Urothelium cell line (cell line): ENCODE measurements at places on chromosomes 3 and 15.

DNA sequence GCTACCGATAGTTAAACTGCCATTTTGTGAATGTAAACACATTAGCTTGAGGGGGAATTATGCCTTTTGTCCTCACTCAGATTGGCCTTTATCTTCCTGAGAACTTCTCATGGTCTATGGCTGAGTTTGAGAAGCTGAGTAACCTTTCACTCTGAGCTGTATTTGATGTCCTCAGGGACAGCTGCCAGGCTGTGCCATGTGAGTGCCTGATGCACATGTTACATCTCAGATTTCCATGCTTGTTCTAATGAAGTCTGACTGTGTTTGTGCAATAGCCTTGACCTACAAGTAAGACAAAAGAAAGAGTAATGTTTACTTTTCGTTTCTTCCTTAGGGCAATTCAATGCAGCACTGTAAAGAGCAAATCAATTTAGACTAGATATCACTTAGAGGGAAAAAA is 44.1 kb upstream of the ARL6 start:
- DNase-seq: no peak

DNA sequence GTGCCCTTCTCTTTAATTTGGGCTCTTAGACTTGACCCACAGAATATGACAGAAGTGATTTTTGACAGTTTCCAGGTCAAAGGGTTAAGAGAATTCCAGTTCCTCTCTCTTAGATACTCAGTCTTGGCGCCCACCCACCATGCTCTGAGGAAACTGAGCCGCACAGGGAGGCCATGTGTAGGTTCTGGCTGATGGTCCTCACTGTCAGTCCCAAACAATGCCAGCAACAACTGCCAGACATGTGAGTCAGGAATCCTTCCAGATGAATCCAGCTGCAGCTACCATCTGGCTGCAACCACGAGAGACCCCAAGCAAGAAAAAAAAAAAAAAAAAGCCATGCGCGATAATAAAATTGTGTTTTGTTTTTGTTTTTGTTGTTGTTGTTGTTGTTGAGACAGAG is 326.6 kb downstream of the MAGI1 start:
- DNase-seq: no peak

GRCh38 chr3:129112308-129113052 is 9.1 kb downstream of the RAB43 start:
- DNase-seq: no peak

GRCh38 chr3:30764281-30764680 is 130.2 kb downstream of the GADL1 start:
- no peak for DNase-seq

DNA sequence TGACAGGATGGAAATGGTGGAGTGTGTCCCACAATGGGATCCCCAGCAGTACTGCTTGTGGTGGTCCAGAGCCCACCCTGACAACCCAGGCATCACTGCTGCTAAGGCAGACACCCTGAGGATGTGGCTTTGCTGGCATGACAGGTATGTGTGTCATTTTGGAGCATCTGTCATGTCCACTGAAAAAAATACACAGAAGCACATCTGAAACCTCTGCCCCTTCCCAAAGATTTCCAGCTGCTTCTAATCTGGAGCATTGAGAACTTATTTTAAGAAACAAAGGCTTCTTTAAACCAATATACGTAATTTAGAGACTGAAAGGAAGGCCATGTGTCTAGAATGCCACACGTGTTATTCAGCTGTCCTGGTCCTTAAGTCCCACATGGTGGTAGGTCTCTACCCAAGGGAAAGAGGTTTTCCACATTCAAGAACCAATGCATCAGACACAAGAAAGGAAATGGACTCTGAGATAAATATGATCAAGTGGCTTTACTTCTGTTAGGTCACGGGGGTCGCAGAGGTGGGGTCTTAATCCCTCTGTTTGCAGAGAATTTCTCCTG is 88.3 kb downstream of the PDZRN3 start:
- DNase-seq: no peak

DNA sequence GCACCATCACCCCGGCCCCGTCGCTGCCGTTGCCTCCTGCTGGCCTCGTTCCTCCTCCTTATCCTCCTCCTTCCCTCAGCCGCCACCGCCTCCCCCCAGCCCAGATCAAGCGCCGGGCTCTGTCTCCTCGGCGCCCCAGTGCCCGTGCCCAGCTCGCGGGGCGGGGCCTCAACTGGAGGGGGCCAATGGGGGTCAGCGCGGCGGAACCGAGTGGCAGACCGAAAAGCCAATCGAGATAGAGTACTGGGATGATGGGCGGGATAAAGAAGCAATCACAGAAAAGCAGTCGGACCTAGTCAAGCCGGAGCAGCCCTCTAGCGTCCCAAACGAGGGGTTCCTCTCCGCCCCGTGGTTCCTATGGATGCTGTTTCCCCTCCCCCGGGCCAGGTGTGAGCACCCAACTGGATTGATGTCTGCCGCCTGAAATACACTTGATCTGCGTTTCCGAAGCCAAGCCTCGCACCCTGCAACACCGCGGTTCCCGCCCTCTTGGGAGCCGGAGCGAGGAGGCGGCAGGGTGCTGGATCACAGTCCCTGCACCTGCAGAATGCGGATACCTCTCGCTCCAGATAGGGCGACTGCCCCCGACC is at the start of gene FRMD5:
Gene FRMD5, minus strand, starts transcription at position 121 of the 590 bp plus-strand sequence.
- peak; percentile 97 for DNase-seq

GRCh38 chr3:145286937-145287336 is 874.0 kb downstream of the PLOD2 start:
- DNase-seq: no peak

DNA sequence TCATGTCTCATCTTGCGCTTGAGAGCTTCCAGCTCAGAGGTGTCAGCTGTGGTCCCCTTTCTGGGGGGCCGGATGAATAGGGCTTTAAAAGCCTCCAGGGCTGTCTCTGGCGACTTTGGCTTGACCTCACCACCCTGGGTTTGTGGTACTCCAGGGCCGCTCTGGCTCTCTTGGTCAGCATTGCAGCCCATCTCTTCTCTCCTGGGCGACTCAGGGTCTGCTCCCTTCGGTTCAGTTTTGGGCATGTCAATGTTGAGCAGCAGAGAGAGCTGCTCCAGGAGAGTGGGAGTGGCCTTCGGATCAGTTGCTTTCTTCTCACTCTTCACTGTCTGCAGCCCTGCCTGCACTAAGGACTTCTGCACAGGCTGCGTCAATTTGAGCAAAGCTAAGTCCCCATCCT is 127.9 kb downstream of the FMN1 start:
- no peak for DNase-seq

GRCh38 chr3:72158639-72159326 is 373.8 kb upstream of the PROK2 start:
- DNase-seq: no peak

GRCh38 chr15:57440167-57440566 is 63.9 kb downstream of the CGNL1 start:
- DNase-seq: no peak

GRCh38 chr15:37771465-37771864 is 163.0 kb upstream of the TMCO5A start:
- DNase-seq: peak; percentile 40

DNA sequence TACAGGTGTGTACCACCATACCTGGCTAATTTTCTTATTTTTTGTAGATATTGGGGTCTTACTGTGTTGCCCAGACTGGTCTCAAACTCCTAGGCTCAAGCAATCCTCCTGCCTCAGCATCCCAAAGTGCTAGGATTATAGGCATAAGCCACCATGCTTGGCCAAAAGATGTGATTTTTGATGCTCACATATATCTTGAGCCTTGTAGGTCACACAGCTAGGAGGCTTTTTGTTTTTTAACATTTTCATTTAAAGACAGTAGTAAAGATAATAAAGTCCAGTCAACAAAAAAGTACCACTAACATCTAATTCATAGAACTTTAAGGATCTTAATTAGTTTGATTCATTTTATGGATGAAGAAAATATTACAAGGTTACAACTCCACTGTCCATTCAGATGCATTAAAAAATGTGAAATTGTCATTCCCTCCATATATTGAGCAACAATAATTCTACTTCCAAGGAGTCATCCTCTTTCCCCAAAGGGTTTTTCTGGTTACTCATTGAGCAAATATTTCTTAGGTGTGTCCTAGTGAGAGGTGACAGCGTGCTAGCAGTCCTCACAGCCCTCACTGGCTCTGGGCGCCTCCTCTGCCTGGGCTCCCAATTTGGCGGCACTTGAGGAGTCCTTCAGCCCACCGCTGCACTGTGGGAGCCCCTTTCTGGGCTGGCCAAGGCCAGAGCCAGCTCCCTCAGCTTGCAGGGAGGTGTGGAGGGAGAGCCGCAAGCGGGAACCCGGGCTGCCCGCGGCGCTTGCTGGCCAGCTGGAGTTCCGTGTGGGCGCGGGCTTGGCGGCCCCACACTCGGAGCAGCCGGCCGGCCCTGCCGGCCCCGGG is 8.3 kb upstream of the TASOR start:
- no peak for DNase-seq

- DNase-seq: no peak
Observed at GRCh38 chr3:25678581-25678980, 13.9 kb upstream of the TOP2B start.
